ENCODE measurements at places on chromosomes 7 and 10.

GRCh38 chr10:123926401-123927264 lies 35.0 kb upstream of the CPXM2 start:
- DNase-seq: no peak

GRCh38 chr7:38051786-38052185 lies 126.3 kb upstream of the STARD3NL start:
- no peak for DNase-seq

GRCh38 chr7:20804345-20804744 lies 17.7 kb upstream of the SP8 start:
- DNase-seq: no peak

GRCh38 chr7:80647436-80647835 lies 9.0 kb downstream of the CD36 start:
- DNase-seq: no peak

DNA sequence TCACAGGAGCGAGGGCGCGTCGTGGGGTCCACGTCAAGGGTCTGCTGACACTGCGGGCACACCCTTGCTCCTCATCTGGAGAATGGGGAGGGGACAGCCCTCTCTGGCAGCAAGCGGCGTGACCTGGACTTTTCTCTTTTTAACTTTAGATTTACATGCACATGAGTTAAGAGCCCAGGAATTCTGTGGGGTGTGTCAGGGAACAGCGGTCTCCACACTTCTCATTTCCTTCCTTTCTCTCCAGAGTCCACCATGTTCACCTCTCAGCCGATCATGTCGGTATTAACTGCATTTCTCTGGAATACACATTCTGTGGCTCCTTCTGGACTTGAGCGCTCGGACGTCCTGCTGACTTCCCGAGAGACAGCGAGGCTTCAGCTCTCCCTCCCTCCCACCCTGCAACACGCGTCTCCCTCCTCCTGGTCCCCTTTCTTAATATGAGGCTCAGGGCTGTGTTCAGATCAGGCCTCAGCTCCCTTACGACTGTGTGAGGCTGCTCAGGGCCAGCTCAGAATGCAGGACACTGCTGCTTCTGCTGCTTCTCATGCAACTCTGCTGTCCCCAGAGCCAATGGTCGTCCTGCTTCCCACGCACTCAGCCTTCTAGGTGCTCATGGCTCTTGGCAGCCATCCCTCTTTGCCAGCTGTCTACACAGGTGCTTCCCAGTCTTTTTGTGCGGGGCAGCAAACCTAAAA lies 261.3 kb downstream of the ELFN1 start:
- DNase-seq: no peak

DNA sequence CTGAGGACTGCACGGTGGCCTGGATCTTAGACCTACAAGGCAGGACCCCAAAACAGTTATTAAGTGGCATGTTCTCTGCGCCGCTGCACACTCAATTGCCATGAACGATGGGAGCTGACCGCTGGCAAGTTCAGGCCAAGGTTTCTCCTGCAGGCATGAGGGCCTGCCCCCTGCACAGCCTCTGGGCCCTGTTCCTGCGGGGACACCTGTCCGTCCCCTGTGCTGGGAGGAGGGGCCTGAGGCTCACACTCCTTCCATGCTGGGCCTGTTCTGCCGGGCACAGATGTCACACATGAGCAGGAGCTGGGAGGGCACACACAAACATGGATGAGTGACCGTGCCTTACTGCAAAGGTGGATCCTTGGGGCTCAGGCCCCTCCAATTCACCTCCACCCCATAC lies 90.0 kb downstream of the PTPRN2 start:
- DNase-seq: no peak

- no peak for DNase-seq
Observed at GRCh38 chr10:23457632-23458417, 18.9 kb downstream of the OTUD1 start.

GRCh38 chr7:37052705-37053104 lies 328.4 kb upstream of the AOAH start:
- no peak for DNase-seq

DNA sequence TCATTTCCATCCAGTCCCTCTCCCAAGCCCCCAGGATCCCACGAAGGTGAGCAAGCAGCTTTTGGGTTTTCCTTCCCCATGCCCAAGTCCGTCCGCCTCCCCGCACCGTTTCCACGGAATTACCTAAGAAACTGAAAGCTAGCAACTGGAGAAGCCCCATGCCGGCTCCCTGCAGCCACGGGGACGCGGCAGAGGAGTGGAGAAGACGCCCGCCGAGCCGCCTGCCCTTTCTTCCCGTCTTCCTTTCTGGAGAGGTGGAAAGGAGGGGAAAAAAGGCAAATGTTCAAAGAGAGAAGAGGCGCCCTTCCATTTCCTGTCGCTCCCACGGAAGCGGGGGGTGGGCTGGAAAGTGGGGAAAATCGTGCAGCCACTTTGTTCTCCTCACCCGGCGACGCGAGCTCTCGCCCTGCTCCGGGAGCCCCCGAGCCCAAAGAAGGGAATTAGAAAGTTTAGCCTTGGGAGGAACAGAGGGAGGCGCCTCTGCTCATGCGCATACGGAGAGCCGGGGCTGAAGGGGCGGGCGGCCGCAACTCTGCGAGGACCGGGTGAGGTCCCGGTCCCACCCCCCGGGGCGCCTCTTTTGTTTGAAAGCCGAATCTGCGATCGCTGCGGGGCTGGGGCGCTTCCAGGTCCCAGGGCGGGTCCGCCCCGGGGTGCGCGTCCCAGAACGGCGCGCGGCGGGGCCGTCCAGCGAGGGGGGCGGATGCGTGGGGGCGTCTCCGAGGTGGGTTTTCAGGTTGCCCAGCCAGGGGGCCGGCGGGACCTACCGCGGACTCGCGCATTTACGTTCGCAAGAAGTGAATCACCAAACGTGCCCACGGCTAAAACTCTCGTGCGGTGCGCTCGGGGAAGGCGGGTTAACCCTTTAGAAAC lies at the start of gene LAMB1:
Gene LAMB1 (minus strand): TSS at position 436 of the 873 bp plus-strand sequence. CDS start 276 bp downstream, at position 160.
- peak; percentile 42 for DNase-seq

GRCh38 chr10:91006752-91007346 lies 86.0 kb upstream of the ANKRD1 start:
- DNase-seq: no peak

DNA sequence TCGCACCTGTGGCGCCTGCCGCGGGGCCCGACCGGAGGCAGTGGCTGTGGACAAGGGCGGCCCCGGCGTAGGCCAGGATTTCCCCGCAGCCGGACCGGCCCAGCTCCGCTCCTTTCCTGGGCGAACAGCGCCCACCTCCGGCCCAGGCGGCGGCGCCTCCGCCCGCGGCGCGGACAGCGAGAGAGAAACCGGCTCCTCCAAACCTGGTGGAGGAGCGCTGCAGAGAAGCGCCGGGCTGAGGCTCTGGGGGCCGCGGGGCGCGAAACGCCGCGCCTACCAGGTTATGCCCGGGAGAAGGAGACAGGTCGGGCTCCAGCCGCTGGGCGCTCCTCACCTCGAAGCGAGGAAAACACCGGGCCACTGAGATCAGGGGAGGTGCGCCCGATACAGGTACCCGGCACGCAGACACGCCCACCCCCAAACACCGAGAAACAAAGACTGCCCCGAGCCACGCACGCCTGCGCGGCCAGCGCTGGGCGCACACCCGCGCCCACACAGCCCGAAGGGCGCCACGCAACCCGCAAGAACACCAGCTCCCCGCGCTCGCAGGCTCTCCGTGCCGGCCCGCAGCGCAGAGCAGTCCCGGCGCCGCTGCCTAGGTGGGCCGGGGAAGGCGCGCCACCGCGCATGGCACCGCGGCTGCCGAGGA lies 3.3 kb downstream of the GRID1 start:
- no peak for DNase-seq

GRCh38 chr7:26789481-26790184 lies 74.8 kb downstream of the SKAP2 start:
- peak; percentile 51 for DNase-seq

DNA sequence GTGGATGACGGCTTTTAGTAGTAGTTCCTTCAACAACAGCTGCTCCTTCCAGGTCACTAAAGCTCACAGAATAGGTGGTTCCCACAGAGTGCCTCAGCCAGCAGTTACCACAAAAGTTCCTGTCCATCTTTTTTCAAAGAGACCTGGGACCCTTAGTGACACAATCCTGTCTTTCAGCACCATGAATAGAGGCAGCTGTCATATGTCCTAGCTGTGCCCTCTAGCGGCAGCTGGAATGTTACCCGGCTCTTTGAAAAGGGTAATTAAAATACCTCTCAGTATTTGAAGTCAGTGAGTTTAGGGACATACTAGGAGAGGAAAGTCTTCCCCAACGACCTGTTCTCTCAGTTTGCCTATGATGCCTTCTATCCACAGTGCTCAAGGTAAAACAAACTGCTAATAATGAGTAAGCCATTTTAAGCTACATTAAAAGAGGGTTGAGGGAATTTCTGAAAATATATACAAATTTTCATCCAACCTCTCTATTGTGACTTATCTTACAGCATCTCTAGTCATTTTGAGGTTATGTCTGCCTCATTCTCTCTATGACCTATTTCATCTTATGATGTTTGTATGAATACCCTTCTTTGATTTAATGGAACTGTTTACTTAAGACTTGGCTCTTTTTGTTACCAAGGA lies 290.8 kb downstream of the NXPH1 start:
- DNase-seq: peak; percentile 54

DNA sequence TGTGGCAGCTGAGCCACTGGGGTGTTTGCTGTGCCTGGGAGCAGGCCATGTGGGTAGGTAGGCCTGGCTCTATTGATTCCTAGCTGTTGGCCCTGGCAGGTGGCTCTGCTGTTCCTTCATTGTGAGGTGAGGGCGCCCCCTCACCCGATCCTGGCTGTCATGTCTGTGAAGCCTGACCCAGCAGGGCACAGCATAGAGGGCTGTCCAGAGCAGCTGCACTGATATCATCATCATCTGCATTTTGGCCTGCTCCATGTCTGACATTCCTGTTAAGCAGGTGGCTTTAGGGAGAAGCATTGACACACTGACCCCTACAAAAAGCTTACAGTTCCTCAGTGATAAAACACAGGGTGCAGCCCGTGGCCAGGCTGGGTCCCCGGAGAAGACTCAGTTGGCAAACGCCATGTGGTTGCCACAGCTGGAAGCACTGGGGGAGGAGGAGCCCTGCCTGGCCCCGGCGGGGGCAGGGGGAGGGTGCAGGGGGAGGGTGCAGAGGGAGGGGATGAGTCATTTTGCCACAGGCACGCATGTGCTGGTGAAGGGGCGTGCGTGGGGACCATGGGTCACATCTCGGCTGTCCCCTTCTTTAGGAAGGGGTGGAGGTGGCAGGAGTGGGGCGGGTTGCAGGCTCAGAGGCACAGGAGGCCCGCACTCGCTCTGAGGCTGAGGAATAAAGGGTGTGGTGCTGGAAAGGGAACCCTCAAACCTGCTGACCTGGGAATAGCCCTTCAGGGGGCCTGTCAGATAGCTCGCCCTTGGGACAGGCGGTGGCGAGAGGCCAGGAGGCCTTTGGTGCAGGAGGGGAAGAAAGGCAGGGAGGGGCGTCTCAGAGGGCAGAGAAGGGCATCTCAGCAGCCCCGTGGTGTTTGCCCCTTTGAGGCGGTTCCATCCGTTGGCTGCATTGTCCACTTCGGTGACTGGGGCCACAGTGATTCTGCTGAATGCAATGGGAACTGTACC lies 31.6 kb downstream of the IKZF1 start:
- DNase-seq: no peak

DNA sequence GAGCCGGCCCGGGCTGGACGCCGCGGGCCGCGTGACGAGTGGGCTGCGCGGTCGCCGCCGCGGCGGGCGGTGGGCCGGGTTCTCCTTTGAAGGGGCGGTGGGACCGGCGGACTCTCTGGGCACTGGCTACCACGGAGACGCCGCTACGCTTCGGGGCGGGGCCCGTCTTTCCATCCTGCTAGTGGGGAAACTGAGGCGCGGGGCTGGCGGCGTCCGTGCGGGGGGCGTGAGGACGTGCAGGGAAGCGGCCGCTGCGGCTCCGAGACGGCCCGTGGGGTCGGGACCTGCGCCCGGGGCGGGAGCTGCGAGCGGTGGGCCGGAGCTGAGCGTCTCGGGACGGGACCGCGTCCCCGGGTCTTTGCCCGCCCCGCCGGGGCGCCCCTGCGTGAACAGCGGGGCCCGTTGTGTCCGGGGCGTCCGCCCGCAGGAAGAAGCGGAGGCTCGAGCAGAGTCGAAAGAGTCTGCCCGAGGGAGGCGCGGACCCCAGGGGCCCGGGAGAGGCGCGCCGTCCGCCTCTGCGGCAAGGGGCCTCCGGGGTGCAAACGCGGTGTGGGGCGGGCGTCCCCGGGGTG lies 548 bp upstream of the BNIP3 start:
- no peak for DNase-seq

- DNase-seq: no peak
Observed at GRCh38 chr10:33180390-33180789, 154.1 kb downstream of the NRP1 start.

- DNase-seq: no peak
Observed at GRCh38 chr10:68151453-68151852, 42.2 kb downstream of the MYPN start.

GRCh38 chr10:119970963-119971362 lies 78.4 kb downstream of the SEC23IP start:
- no peak for DNase-seq

DNA sequence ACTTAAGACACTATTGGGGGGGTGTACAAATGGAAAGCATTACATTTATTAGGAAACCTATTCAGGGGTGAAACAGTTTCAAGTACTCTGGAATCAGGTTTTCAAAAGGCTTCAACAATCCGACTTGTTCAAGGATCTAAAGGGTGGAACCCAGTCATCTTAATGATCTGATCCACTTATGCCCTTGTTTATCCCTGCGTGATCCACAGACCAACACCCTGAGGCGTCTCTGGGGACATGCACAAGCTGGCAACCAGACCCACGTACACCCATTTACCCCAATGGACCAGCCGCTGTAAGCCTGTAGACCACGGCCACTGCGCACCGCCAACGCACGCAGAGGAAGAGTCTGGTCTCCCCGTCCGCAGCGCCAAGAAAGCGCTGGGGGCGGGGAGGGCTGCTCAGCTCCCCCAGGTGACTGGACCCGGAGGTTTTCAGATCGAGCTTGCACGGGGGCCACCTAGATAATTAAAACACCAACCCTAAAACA lies 13.4 kb downstream of the HNRNPF start:
- no peak for DNase-seq

DNA sequence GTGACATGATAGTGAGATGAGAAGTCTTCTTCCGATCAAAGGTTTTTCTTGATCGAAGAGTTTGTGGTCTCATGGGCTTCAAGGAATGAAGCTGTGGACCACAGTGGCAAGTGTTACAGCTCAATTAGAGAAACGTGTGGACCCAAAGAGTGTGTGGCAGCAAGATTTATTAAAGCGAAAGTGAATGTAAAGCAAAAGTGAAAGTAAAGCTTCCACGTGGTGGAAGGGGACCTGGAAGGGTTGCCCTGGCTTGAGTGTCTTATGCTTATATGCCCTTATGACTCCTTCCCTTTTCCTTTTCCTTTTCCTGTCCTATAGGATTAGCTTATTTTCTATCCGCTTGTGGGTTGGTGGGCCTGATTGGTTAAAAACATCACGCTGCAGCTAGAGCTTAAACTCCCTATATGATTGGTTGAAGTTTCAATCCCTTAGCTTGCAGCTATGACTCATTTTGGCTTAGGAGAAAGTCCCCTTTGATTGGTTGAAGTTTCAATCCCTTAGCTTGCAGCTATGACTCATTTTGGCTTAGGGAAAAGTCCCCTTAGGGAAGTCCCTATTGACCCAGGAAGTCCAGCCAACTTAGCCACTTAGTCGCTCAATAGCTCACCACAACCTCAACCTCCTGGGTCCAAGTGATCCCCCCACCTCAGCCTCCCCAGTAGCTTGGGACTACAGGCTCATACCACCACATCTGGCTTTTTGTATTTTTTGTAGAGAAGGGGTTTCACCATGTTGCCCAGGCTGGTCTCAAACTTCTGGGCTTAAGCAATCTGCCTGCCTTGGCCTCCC lies 34.7 kb downstream of the MRPS24 start:
- DNase-seq: no peak

GRCh38 chr10:98790817-98791216 lies 344.1 kb upstream of the HPS1 start:
- DNase-seq: no peak

All from cerebellar cortex (tissue), 1 donor.